Foreskin keratinocyte (primary cell): ENCODE measurements at places on chromosomes 5 and 9.

DNA sequence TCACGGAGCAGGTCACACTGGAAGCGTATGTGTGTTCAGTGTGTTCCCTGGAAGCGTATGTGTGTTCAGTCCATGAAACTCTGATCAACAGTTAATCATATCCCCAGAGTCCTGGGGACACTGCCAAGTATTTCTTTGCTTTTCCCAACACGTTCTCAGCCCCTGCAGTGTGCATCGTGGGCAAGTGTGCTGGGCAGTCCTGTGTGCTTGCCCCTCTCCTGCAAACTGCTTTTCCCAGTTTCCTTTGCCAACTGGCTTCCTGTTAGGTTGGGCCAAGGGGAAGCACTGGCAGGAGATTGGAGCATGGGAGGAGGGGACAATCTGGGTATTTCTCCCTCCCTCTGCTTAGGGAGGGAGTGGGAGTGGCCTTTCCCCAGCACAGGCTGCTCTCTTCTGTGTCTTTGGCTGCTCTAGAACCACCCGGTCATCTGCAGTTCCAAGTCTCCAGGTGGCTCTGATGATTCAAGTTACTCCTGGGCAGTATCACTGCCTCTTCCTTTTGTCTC lies 36.8 kb upstream of the NEK6 start:
- DNase-seq, result peak; percentile 18

GRCh38 chr5:36740259-36740898 lies 134.0 kb downstream of the SLC1A3 start:
- no peak for DNase-seq

DNA sequence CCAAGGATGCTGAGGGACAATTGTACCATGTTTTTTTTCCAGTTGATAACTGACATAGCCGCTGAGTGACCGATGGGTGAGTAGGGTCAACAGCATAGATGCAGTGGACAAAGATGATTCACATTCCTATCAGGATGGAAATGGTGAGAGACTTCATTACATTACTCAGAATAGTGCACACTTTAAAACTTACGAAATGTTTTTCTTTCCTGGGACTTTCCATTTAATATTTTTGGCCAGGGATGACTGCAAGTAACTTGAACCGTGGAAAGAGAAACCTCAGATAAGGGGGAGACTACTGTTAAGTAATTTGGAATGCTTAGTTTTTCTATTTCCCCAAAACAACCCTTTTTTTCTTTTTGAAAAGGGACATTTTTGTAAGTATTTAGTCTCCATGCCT lies 3.0 kb upstream of the TUSC1 start:
- peak; percentile 56 for DNase-seq

DNA sequence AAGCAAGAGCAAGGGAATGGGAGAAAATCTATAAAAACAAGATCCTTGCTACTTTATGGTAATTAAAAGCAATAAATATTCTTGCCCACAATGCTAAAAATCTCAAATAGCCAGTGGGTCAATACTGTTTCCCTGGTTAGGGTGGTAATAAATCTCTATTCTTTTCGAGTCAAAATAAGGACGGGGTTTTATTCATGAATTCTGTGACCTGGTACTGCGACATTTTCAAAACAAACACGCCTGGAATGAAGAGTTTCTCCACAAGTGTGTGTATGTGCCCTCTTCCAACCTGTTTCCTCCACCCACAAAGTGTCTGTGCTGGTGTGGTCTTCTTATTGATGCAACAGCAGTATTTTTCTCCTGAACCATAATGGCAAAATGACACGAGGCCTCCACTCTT lies 358.8 kb upstream of the BRINP1 start:
- no peak for DNase-seq

DNA sequence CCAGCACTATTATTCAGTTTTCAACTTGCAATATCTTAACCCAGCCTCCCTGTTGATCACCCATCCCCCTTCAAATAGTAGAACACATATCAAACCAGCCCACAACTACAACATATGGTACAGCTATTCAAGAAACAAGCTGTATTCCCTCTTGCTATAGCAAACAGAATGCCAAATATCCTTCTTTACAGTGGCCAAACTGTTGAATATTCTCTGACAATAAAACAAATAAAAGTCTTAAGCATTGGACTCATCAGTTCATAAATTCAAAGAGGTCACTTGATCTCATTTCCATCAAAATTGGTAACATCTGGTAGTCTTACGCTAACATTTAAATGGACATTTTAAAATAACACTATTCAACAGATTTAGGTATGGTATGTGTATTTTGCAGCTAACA lies 350.8 kb downstream of the EFNA5 start:
- no peak for DNase-seq

DNA sequence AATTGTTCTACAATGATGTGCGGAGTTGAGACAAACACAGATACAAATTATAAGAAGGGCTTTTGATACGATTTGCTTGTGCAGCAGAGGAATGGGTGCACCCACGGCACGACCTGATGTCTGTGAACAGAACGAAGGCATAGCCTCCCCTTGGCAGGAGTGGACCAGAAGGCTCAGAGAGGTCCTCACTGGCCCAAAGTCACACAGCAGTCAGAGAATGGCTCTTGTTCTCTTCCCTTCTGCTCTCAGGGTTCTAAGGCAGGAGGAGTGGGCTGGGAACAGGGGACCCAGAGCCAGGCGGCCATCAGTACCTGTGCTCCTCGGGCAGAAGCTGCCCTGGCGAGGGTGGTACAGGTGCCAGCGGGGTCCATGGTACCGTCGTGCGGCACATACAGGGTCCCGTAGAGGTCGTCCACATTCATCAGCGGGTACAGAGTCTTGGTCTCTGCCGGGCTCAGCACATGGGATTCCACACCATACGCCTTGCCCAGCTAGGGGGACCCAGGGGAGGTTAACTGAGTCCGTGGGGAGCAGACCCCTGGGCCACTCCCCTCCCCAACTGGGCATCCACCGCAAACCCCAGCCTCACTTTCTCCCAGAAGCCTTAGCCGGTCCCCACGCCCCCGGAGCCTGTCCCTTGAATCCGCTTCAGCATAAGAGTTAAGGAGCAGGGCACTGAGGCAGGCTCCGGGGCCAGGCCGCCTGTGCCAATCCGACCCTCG lies 7.0 kb downstream of the SARDH start:
- DNase-seq, result no peak

DNA sequence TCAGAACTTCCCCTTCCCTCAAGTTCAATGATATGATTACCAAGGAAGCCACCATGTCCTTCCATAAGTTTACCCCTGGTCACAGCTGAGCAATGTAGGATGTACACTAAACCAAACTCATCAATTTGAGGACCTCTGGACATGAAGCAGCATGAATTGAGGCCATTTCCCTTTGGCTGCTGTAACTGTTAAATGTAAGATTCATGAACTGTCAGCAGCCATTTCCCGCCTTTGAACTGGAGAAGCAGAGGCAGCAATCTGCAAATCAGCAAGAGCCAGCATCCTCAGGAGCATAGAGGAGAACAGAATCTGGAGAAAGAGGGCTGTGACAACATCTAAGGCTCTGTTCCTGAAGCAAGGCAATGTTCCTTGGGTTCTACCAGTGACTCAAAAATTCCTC lies 104.3 kb upstream of the PTGER4 start:
- no peak for DNase-seq

DNA sequence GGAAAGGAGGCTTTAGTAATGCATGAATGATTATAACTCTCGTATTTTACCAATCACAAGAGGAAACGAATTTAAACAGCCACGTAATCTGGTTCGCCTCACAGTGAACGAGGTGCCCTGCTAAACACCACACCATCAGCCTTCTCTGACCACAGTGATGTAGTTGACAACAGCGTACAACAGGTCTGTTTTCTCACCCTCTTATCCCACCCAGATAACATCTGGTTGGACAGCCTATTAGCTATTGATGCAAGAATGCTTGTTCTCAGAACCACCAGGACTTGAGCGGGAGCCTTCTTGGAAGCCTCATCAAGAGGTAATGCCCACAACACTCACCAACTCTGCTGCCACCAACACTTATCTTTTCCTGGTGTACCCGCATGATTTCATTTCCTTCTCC lies 23.3 kb downstream of the SLC1A3 start:
- no peak for DNase-seq

GRCh38 chr9:117768750-117769395 lies 64.7 kb downstream of the TLR4 start:
- no peak for DNase-seq

GRCh38 chr9:137055385-137056364 lies 1.8 kb upstream of the ENTPD2 start:
- DNase-seq, result no peak

DNA sequence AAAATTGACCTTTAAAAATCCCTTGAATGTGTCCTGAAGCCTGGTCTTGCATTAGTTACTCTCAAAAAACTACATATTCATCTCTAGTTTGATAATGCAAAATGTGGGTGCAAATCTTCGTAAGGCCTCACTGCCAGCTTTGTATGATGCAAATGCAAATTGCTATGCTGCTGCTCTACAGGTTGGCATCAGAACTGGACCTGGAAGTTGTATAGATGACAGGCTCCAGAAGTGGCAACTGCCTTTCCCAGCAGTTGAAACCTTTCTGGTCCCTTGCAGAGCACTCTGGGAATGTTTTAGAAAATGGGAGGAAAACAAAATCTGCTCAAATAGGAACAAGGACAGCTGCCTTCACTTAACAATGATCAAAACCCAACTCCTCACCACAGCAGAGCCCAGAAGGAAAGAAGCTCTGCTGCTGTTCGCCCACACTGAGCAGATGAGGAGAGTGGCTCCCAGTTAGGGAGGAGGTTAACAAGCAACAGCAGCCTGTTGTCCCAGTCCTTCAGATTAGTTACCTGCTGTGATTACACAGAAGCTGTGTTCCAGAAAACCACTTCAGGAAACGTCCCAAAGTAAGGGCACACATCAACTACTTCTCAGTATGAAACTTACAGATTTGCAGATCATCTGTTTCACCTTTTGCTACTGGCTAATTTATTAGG lies 93.5 kb downstream of the PLPP1 start:
- no peak for DNase-seq

GRCh38 chr5:34576891-34577666 lies 79.0 kb upstream of the RAI14 start:
- DNase-seq, result no peak

DNA sequence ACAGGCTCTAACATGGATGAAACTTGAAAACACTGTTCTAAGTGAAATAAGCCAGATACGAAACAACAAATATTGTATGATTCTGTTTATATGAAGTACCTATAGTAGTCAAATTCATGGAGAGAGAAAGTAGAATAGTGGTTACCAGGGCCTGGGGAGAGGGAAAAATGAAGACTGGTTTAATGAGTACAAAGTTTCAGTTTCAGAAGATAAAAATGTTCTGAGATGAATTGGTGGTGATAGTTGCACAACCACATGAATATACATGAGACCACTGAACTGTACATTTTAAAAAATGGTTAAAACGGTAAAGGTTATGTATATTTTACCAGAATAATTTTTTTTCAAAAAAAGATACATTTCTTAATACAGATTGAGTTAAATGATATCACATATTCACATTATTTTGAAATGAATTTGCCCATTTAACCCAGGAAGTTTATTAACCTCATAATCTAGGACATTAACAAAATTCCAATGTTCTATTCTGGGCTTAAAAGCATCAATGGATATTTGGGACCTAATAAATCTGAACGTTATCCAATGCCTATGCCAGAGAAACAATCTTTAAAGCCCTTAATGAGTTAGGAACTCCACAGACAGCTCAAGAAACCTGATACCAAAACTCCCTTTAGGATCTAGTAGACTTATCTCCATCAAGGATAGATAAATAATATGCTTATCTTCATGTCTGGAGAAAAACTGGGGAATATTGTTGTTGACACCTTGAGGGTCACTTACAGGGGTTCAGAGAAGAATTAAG lies 521.3 kb downstream of the EFNA5 start:
- DNase-seq, result no peak

GRCh38 chr5:175836737-175837136 lies 34.6 kb upstream of the CPLX2 start:
- no peak for DNase-seq

GRCh38 chr5:100131161-100131560 lies 404.0 kb upstream of the FAM174A start:
- peak; percentile 41 for DNase-seq

- DNase-seq, result no peak
Observed at GRCh38 chr9:117809751-117810150, 105.5 kb downstream of the TLR4 start.

GRCh38 chr5:180117000-180117725 lies 45.6 kb upstream of the RNF130 start:
- DNase-seq, result no peak

GRCh38 chr9:21964925-21965385 lies 29.2 kb downstream of the CDKN2A start:
- DNase-seq, result peak; percentile 72

DNA sequence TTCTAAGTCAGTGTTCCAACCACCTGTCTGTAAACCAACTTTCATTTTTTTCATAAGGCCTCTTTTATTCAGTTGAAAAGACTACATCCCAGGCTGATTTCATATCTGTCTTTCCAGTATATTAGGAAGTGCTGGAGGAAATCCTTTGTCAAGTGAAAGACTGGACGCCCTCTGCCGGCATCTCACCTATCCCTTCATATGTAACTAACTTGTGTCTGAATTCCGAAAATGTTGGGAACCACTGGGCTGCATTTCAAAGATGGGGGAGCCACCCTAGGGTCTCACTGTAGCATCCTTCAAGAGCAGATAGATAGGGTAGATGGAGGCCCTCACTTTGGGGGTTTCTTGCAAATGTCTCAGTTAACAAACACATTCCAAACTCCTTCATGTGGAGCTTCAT lies 569.8 kb downstream of the CTNND2 start:
- no peak for DNase-seq

- no peak for DNase-seq
Observed at GRCh38 chr5:100757618-100758017, 145.5 kb downstream of the ST8SIA4 start.

GRCh38 chr5:142597546-142598337 lies 88.1 kb downstream of the FGF1 start:
- DNase-seq, result peak; percentile 90

GRCh38 chr5:37667430-37667829 lies 172.4 kb downstream of the GDNF start:
- no peak for DNase-seq

GRCh38 chr5:101942321-101942882 lies 353.7 kb downstream of the SLCO4C1 start:
- no peak for DNase-seq

DNA sequence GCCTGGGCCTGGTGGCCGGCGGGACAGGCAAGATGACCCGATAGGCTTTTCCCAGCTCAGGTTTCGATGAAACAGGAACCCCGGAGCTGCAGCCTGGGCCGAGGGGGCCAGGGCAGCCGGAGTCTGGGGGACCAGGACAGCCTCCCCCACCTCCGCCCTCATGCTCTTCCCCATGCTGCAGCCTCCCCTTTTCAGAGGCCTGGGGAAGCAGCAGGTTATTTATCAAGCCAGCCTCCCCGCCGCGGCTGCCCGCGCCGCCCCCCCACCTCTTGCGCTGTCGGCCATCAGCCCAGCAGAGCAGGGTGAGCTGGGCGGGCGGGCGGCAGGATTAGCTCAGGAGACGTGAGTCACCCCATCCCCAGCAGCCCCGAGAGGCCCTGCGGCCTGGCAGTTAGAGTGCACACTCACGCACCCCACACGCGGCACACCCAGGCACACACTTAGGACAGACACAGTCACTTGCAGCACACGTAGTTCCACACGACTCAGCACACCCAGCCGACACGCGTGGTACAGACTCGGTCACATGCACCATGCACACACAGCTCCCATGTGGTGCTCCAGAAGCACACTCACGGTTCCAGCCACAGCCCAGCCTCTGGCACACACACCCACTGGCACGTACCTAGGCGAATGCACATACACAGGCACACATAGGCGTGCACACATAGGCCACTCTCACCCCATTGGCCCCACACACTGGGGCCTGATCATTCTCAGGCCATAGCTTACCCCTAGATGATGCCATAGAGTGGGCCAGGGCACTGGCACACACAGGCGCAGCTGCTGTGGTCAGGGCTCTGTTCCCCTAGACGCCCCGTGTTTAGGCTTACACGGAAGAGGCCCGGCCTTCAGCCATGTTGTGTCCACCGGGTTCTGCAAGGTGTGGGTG lies 13.0 kb downstream of the CXXC5 start:
- no peak for DNase-seq
